ENCODE measurements at places on chromosomes 16 and 17.

DNA sequence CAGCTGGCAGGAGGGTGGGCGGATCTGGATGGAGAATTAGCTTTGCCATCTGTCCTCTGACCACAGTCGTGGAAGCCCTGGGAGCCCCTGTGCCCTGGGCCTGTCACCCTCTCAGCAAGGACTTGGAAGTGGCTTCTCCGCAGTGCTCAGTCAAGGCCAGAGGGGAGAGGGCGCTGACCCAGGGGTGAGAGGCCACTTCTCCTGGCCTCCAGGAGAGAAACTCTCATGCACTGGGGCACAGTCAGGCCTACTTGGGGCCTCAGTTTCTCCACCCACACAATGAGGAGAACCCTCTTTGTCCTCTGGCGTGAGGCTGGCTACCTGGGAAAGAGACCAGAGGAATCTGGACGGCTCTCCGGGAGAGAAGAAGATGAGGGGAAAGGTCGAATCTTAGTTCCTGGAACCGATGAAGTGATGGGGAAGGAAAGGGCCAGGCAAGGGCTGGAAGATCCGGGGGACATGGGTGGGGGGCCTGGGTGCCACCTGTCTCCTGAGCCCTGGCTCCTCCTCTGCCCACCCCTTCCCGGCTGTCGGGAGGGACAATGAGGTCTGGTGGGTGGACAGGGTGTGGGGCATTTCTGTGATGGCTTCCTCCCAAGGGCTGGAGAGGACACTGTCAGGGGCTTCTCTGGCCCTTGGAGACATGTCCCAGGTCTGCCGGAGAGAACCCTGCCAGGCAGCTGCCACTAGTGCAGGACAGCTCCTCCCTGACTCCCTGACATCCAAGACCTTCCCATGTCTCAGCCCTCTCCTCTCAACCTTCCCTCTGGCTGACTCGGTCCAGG is 9.0 kb upstream of the ARHGAP27 start:
- no peak for DNase-seq

DNA sequence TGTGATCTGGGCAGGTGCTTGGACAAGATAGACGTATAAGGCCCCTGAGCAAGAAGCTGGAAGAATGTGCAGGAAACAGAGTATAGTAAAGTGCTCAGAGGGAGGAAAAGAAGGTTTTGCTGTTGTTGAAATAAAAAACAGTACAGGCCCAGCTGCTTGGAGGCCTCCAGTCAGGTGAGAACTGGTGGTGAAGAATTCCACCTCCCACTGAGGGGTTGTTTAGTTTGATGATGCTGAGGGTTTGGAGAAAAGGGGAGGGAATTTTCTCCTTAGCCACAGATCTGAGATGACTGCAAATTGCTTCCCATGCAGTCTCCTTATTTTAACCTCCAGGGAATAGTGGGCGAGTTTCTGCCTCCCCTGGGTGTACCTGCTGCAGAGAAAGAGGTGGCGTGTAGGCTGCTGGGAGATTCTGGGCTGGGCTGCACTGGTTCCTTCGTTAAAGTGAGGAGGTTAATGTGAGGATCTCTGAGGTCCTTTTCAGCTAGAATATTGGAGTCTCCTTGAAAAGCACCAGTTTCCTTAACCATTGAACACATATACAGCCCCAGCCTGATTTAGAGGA is 25.8 kb downstream of the SMPD3 start:
- no peak for DNase-seq

DNA sequence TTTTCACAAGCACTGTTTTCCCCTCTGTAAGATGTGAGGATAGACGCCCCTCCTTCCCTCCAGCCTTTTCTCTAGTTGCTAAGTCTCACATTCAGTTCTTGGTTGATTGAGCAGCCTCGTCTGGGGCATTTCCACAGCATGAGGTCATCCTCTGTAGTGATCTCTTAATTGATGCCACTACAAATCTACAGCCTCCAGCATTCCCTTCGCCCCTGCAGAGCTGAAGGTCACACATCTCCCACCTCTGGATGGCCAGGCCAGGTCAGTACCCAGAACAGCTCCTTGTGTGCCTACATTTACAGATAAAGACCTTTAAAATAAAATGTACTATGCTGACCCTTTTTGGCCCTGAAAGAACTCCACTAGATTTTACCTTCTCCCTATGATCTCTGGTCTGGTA is 32.5 kb upstream of the CDH11 start:
- no peak for DNase-seq

DNA sequence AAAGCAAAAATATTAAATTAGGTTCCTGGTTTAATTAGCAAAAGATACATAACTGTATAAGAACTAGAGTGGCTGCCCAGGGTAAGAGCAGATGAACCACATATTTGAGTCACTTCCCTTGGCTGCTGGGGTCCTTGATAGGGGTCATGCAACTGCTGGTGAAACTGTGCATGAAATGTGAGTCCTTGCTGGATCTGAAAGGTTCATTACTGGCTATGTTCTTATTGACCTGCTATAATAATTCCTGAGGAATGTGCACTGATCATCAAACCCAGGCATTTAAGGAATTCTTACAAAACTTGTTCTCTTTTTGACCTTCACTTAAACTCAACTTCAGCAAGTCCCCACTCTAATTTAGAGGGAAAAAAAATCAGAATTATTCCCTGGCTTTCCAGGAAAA is 183.4 kb downstream of the ZNF18 start:
- DNase-seq = no peak

DNA sequence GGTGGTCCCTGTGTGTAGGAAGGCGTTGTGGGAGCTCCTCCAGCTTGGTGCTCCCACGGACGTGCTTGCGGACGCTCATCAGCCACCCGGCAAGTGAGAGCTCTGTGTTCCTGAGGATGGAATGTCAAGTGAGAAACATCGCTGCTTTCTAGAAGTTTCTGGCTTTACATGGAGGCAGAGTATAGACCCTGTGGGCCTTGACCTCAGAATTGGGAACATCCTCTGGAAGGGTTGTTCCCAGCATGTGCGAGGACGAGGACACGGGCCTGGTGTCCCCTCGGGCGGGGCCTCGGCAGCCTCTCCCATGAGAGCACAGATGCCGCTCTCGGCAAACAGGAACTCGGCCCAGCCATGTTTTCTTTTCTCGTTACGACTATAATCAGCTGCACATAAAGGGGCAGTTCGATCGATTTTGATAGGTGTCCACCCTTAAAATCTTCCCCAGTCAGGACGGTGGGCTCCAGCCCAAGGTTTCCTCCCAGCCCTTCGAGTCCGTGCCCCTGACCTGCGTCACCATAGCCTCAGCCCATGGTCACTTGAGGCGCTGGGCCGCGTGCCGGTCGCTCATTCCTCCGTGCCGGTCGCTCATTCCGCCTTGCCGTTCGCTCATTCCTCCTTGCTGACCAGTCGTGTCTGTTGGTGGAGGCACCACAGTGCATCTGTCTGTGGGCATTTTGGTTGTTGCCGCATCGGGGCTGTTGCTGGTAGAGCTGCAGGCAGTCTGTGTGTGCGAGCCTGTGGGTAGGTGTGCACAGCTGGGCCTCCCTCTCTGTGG is 91.3 kb upstream of the ZNF750 start:
- no peak for DNase-seq

GRCh38 chr16:87826798-87827587 is 42.3 kb downstream of the SLC7A5 start:
- DNase-seq = no peak

DNA sequence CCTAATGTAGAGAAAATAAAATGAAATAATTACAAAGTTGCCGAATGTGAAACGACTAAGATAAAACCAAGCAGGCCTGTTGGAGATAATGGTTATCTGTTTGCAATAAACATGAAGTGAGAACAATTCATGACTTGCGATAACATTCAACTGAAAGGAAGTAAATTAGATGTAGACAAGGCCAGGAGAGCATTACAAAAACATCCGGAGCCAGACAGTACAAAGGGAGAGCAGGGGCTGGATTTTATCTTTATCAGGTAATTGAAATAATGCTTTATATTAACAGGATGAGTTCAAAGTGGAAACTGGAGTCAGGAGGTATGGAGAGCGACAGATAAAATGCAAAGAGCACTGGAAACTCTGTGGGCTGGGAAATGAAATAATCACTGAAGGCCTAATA is 265.6 kb upstream of the GOT2 start:
- no peak for DNase-seq

DNA sequence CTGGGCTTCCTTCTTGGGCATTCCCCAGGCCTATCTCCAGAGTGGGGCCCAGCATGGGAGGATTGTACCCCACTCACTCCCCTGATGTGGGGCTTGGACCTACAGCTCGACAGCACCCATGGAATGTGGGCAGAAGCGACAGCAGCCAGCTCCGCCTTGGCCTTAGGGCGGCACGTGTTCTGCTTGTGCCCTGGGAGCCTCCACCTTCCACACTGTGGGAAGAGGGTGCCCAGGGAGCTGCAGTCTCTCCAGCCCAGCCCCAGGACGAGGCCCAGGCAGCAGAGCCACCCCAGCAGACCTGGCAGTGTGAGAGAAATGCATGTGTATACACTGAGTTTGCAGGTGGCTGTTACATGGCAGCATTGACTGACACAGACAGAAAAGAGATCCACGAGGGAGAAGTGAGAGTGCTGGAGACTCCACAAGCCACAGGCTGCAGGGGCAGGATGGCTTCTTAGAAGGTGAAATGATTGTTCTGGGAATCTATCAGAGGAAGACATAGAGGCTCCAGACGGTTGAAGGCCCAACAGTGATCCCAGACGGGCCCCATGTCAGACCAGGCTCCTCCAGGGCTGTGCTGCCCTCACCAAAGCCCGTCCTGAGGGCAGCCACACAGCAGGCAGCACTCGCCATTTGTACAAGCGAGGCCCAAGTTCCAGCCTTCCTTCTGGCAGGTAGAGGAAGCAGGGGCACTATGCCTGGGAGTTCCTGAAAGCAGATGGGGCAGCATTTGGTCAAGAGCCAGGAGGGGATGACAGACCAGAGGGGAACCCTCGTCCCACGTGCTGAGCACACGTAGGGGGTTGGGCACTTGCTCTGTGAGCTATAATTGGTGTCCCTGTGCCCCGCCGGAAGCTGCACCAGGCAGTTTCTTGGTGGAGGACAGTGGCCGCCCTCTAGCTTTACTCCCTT is 2.8 kb upstream of the DNASE1 start:
- no peak for DNase-seq

GRCh38 chr17:514584-514983 is 162.0 kb upstream of the RPH3AL start:
- DNase-seq = no peak

DNA sequence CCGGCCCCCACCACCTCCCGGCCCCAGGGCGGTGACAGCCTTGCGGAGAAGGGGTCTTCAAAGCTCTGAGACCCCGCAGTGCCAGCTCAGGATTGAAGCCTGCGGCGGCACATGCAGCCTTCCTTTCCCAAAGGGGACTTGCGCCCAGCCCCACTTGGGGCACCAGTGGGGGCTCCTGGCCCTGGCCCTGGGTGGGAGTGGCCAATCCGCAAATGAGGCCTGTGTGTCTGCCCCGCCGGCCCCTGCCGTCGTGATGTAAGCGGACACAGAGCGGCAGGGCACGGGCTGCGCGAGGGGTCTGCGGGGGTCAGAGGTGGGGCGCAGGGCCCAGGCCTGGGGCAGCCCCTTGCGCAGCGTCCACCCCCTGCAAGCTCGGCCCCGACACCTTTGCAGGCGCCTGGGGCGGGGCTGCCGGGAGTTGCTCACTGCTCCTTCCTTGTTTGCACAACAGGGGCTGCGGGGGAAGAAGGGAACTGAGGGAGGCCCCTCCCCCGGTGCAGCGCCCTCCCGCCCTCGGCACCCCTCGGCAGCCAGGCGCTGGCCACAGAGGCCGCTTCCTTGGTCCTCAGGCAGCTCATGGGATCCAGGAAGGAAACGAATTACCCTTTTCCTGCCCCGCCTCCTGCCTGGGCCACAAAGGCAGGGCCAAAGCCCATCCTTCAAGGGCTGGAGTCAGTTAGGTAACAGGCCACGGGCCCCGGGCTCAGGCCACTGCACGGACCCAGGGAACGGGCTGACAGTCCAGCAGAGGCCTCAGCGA is 2.9 kb downstream of the SLC16A3 start:
- DNase-seq = no peak

- no peak for DNase-seq
These were observed 68.5 kb downstream of the RPA1 start for GRCh38 chr17:1898332-1898731.

DNA sequence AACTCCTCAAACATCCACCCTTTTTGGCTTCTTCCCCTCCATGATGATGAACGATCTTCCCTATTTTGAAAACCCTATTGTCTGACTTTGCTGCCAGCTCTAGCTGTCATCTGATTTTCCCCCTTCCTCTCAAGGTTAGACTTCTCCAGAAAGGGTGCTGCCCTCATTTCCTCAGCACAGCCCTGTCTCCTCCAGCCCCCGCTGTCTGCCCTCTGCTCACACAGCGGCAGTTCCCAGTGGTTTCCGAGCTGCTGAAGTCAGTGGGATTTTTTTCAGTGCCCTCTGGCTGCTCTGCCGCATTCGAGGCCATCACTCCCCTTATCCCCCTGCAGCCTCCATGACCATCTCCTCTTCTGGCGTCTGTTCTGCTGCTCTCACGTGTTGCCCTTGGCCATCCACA is 26.6 kb upstream of the C17orf107 start:
- no peak for DNase-seq

DNA sequence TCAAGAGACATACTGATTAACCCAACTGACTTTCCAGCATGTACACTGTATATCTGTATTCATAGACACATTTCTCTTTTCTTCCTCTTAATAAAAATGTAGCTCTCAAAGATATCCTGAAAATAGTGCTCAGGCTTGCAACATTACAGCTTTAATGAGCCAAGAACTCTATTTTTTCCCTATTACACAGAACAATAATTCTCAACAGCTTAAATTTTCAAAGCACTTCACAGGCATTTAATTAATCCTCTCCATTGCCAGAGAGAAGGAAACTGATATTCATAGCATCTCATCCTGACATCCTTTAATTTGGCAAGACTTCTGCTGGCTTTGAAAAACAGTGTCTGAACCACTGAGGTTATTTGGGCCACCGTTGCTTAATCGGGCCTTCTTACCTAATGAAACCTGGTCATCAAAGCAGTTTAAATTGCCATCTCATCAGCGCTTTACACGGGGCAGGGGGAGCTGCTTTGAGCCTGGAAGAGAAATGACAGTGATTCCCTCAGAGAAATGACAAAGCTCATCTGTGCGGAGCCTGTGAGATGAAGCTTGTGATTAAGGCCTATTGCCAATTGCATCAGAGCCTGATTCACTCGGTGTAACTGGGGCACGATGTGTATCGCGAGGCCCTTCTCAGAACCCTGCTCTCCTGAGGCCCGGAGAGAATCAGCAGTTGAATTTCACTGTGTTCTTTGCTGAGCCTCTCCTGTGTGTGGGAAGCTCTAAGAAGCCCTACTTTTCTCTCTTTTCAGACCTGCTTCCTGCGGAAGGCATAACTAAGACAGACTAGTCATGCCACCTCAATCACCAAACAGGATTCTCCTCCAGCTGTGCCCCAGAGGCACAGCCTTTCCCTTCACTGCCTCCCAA is 8.5 kb upstream of the SIAH1 start:
- peak; percentile 87 for DNase-seq

DNA sequence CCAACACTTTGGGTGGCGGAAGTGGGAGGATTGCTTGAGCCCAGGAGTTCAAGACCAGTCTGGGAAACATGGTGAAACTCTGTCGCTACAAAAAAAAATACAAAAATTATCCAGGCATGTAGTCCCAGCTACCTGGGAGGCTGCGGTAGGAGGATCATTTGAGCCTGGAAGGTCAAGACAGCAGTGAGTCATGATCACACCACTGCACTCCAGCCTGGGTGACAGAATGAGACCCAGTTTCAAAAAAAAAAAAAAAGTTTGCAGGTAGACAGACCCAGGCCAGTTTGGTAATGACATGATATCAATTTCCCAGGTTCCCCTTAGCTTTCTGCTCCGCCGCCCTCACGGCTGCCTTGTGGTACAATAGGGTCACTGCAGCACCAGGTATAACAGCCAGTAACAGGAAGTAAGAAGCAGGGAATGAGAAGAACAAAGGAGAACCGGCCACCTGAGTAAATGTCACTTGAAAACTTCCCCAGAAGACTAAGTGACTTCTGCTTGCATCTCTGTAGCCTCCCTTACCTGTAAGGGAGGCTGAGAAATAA is 201.2 kb upstream of the HSBP1 start:
- no peak for DNase-seq

Data from lower leg skin (tissue), 4 donors.